Stimulated activated CD4-positive, alpha-beta T cell treated with anti-CD3 and anti-CD28 coated beads, TNF-alpha, amount 100 ng/mL, for 4 hours (primary cell): ENCODE measurements at places on chromosomes 13 and 19.
A peak's percentile ranks its signal among the peaks of the same experiment; 100 is the strongest.

GRCh38 chr13:112003396-112003795 lies 63.6 kb upstream of the SOX1 start:
- DNase-seq: no peak

DNA sequence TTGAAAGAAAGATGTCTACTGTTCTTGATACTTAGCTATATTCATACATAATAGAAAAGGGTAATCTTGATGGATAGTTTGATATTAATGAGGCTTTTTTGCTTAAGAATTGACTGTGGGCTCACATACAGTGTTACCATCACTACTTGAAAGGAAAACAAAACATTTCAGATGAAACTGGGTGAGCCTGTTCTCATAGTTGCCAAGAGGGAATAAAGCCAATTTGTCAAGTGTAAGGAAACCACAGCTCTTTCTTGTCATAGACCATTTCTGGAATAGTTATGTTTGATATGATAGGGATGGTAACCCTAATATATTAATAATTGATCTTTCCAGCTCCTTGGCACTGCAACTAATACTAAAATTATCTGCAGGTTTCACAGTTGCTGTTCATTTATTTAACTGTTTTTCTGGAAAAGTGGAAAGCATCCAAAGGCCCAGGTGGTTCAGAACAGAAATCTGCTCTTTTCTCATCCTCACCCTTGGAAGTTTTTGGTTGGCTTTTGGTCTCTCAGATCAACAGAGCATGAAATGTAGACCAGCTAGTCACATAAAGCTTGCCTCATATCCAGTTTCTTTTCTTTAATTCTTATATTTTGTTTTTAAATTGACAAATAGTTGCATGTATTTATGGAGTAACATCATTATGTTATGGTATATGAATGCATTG lies 43.2 kb downstream of the ARHGEF7 start:
- DNase-seq: no peak

DNA sequence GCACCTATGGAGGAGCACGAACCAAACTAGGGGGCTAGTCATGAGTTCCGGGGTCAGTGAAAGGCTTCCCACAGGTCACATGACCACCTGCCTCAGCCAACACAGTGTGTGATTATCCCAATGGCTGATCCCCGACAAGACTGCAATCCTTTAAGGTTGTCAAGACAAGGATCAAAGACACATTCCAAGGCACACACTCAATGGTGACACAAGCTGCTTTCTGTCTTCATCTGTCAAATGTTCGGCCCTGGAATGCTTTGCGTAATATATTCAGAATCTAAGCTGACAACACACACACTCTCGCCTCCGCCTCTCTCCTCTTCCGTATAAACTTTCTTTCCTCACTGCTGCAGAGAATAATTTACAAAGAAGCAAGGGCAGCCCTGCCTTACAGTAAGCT lies 11.7 kb downstream of the RANBP3 start:
- DNase-seq: no peak

- DNase-seq: no peak
Measured at GRCh38 chr13:22931576-22931975, 249.2 kb upstream of the SGCG start.

- DNase-seq: no peak
Measured at GRCh38 chr19:12139269-12139668, 881 bp downstream of the ZNF20 start.

GRCh38 chr13:98934243-98934642 lies 43.6 kb downstream of the DOCK9 start:
- no peak for DNase-seq

GRCh38 chr19:6060600-6061375 lies 49.5 kb downstream of the RFX2 start:
- peak; percentile 9 for DNase-seq

- no peak for DNase-seq
Measured at GRCh38 chr13:40637643-40638042, 28.8 kb downstream of the FOXO1 start.

GRCh38 chr13:37211487-37211886 lies 106.0 kb upstream of the CSNK1A1L start:
- DNase-seq: no peak

GRCh38 chr13:99356262-99357091 lies 49.3 kb upstream of the GPR183 start:
- no peak for DNase-seq

GRCh38 chr19:10763828-10764339 lies 46.0 kb downstream of the DNM2 start:
- no peak for DNase-seq

DNA sequence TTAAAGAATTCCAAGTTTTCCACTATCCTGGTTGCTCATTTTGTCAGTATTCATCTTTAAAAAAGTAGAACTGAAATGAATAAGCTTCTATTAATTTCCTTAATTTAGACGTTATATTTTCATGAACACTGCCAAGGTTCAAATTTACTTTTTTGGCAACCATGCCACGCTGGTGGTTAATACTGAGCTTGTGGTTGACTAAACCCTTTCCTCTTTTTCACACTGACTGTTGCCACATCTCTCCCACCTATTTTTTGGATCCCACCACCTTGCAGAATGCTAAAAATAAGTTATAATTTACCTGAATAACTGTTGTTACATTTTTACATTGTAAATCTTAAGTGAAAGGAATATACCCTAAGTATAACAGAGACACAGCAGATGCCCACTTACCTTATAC lies 45.0 kb downstream of the FLT3 start:
- no peak for DNase-seq

DNA sequence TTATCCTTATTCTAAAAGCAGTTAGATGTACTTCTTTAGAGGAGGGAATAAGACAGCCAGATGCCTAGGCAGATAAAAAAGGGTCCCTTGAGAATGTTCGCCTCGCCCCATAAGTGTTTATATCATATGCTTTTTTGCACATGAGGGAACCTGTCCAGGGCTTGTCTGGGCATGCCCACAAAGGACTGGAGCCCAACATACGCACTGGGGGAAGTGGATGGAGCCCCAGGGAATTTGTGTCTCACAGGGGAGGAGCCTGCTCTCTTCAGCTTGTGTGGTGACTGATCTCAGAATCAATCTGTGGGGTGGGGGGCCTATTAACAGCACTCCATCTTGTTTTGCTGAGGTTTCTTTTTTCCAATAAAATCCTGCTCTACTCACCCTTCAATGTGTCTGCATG lies 22.6 kb downstream of the MED4 start:
- DNase-seq: no peak

DNA sequence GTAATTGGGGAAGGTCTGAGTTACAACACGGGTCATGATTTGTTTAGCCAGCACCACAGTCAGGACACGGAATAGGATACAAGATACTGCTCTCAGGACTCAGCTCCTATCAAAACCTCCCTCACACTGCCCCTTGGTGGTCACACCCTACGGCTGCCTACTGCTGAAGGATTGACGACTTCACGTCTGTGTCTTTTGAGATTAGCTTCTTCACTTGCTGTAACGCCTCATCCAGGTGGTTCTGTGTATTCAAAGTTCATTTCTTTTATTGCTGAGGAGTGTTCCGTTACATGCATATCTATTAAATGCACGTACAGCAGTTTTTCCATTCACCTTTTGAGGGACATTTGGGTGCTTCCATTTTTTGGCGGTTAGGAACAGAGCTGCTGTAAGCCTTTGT lies 46.3 kb downstream of the URI1 start:
- DNase-seq: no peak

GRCh38 chr19:19460761-19461265 lies 54.5 kb downstream of the TSSK6 start:
- DNase-seq: peak; percentile 50

GRCh38 chr13:112894423-112894672 lies 74.7 kb upstream of the MCF2L start:
- no peak for DNase-seq

- no peak for DNase-seq
Measured at GRCh38 chr13:39208636-39209035, 170.4 kb downstream of the NHLRC3 start.

- no peak for DNase-seq
Measured at GRCh38 chr19:16327911-16328823, 3.5 kb downstream of the KLF2 start.

- DNase-seq: no peak
Measured at GRCh38 chr13:107937848-107938247, 277.5 kb downstream of the LIG4 start.

GRCh38 chr13:72170571-72170970 lies 303.6 kb upstream of the DACH1 start:
- DNase-seq: no peak

DNA sequence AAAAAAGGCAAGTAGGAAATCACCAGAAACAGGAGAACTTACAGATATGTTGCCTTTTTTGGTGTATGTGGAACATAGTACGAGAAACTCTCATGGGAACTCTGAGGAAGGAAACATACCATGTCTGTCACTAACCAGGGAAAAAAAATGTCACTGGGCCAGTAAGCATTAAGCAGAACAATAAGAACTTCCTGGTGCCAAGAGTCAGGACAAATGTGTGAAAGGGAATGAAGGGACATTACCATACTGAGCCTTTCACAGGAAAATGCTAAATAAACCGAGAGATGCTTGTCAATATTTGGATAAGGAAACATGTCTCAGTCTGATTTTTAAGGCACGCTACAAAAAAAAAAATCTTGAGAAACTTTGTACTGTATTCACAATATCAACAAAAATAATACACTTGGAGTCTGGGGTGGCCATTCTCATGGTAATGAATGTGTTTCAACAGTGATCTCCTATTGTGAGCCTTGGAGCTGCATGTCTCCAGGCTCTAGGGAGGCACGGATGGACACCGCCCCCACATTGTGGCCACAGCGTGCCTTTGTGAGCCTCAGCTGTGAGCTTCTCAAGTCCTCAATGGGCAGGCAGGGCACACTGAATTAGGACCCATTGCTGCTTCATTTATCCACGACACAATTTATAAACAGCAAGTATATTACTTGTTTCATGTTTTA lies 113.0 kb upstream of the ARGLU1 start:
- no peak for DNase-seq

DNA sequence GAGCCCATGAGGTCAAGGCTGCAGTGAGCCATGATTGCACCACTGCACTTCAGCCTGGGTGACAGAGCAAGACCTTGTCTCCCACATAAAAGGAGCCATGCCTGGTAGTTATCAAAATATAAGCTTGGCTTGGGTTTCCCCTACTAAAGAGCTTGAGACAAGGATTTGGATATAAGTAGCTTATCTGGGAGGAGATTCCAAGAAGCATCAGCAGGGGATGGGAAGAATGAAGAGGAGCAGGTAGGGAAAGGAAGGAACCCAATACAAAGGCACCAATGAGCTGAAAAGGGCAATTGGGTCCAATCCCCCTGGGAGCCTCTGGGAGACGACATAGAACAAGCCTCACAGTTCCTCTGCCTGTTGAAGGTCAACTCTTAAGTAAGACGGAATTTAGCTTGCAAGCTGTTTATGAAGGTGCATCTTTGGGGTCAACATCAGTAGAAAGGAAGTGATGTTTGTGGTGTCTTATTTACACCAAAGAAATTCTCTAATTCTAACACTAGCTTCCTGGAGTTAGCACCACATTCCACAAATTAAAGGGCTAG lies 7.4 kb upstream of the CLEC4G start:
- no peak for DNase-seq

DNA sequence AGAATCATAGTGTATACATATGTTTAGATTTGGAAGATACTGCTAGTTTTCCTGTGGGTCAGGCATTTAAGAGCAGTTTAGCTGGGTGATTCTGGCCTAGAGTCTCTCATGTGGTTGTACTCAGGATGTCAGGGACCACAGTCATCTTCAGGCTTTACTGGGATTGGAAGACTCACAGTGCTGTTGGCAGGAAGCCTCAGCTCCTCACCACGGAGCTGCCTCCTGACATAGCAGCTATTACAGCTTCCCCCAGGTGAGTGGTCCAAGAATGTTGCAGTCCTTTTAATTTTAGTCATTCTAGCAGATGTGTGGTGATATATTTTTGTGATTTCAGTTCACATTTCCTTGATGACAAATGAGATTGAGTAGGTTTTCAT lies 16.9 kb upstream of the GPR18 start:
- no peak for DNase-seq

GRCh38 chr19:56099638-56100539 lies 21.2 kb downstream of the ZNF787 start:
- no peak for DNase-seq

GRCh38 chr19:43692385-43692784 lies 22.4 kb upstream of the PLAUR start:
- no peak for DNase-seq

- DNase-seq: no peak
Measured at GRCh38 chr19:38977445-38978325, 2.1 kb upstream of the FBXO17 start.

DNA sequence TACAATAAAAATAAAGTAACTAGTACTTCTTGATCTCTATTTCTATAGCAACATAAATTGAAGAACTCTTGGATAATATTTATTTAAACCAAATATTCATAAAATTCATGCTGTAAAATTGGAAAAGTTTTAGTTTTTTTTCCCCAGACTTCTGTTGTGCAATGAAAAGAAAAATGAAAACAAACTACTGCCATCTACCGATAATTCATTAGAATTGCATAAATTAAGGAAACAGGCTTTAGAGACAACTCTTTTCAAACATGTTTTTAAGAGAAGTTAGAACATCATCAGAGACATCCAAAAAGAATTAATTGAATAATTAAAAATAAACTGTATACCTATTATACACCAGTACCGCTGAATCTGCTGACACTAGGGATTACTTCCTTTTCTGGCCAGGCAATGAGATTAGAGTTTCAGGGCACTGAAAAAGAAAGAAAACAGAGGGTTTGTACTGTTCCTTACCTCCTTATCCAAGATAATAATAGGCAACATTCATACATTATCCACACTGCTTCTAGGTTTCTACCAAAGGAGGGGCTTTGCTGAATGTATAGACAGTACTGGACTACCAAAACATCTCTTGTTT lies 4.9 kb downstream of the CCDC122 start:
- DNase-seq: no peak

DNA sequence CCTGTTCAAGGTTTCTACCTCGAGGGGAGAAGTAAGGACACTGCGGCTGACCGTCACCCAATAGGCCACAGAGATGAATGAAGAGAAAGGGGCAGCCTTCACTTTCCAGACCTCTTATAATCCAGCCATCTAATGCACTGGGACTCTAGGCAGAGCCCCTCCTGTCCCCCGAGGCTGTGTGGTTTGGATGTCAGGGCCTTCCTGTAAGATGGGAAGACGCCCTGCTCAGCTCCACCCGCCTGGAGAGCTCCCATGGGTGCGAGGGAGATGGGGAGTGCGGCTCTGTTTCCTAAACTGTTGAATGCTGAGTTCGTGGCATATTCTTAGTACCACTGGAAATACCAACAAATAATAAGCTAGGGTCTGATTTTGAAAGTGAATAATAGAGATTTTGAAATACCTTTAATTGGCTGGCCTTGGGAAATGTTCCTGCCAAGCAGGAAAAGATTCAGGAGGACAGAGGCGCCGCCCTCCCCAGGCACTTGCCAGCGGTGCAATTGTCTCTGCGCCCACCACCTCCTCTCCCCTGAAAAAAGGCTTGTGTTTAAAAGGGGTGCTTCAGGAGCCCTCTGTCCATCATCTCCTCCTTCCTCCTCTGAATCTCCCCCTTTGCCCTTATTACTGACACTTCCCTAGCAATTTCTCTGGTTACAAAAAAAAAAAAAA lies 85.4 kb upstream of the GPR183 start:
- DNase-seq: no peak

DNA sequence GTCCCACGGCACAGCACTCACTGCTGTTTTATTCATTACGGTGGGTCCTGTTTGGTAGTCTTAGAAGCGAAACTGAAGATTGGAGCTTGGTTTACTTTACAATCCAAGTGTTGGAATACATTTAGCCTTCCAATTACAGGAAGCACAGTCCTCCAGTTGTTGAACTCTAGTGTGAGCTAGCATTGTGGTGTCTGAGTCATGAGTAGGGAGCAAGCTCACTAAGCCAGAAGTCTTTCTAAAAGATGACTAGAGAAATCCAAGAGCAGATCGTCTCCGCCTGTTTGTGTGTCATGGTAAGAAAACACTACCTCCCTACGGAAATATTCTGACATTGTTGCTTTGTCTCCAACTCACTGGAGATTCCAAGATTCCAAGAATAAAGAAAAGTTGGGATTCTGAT lies 10.1 kb upstream of the SHISA2 start:
- DNase-seq: no peak
